ENCODE measurements at places on chromosomes 7 and 10.
A peak's percentile ranks its signal among the peaks of the same experiment; 100 is the strongest.

- DNase-seq, result no peak
These were observed 153.5 kb upstream of the LYZL1 start for GRCh38 chr10:29135337-29135736.

GRCh38 chr7:142793156-142793555 lies 22.4 kb downstream of the PRSS2 start:
- no peak for DNase-seq

- DNase-seq, result no peak
These were observed 78.2 kb downstream of the VPS50 start for GRCh38 chr7:93310346-93310745.

DNA sequence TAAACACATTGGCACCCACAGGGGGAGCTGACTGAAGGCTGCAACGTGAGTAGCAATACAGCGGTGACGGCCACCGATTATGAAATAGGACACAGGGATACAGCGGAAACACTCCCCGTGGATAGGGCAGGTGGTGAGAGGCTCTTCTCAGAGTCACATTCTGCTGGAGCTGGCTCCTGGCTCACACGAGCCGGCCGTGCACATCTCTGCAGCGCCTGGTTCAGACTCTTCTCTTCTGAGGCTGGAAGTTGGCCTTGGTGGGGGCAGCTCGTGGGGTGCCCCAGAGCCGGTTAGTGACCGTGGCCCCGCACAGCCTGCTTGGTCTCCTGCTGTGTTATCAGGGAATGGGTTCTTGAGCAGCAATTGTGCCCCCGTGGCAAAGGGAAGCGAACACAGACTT lies 61.3 kb upstream of the EN2 start:
- DNase-seq, result no peak

GRCh38 chr10:77179015-77179695 lies 458.5 kb downstream of the KCNMA1 start:
- DNase-seq, result peak; percentile 89

DNA sequence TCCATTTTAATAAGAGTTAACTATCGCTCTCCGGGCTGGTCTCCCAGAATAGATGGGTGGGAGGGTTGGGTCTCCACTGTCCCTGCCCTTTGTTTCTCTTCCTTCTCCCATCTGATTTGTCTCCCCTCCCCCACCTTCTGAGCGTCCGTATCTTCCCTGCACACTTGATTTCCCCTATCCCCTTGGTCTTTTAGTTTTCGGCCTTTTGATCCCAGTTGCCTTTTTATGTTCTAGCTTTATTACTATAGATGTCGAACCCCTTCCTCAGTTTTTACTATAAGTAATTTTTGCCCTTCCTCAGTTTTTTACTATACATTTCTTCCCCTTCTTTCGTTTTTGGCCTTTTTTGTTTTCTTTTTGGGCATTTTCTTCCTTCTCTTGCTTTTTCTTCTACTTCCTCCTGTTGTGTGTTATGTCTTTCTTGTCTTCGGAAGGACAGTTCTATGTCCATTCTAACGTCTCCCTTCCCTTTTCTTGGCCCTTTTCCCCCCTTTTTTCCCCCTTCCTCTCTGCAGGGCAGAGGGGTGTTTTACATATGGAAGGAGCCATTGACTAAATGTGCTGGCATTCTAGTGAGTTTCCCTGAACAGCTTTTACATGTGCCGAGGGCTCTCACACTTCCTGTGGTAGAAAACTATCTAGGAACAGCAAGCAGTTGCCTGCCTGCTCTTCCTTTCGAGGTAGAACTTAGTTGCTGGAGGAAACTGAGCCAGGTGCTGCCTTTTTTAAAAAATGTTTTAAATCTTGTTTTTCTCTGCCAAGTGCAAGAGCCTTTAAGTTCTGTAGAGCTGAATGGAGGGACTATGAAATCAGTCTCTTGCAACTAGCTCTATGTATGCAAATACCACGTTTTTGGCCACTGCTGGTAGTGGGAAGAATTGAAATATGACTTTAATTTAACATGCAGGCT lies 2.8 kb downstream of the TET1 start:
- no peak for DNase-seq

DNA sequence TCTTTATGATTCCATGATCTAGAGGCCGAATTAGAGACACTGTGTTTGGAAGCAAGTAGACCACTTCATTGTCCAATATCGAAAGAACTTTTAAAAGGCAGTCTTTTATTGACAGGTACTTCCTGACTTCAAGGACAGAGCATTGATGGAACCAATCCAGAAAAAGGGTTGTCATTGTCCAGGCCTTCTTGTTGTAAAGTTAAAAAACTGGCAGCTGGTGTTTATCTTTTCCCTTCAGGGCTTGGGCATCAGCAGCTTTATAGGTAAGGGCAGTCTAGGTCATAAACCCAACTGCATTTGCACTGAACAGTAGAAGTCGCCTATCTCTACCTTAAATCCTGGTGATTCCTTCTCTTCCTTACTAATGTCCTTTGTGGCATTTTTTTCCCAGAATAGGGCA lies 95.6 kb downstream of the ST7 start:
- DNase-seq, result no peak

DNA sequence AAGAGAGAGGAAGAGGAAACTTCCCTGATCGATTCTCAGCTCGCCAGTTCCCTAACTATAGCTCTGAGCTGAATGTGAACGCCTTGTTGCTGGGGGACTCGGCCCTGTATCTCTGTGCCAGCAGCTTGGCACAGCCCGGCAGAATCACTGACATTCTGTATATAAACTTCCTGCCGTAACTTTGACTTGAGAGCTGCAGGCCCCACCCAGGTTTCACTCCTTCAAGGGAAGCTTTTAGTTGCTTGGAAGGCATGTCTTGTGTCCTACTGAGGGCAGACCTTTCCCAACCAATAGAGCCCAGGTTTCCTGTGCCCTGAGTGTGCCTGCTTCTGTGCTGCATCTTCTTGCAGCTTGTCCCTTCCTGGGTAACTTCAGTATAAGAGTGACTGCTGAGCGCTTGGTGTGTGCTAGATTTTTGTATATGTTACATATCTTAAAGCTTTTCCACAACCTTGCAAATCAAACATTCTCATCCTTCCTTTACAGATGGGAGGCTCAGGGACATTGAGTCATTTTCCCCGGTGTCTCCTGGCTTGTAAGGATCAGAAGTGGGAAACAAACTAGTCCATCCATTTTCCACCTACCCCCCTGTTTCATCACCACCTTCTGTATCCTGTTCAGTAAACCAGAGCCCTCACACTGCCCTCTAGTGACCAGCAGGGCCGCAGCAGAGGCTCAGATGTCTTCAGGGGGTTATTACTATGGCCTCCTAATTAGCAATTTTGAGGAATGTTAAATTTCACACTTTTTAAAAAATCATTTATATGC lies 225.2 kb upstream of the PRSS58 start:
- no peak for DNase-seq

DNA sequence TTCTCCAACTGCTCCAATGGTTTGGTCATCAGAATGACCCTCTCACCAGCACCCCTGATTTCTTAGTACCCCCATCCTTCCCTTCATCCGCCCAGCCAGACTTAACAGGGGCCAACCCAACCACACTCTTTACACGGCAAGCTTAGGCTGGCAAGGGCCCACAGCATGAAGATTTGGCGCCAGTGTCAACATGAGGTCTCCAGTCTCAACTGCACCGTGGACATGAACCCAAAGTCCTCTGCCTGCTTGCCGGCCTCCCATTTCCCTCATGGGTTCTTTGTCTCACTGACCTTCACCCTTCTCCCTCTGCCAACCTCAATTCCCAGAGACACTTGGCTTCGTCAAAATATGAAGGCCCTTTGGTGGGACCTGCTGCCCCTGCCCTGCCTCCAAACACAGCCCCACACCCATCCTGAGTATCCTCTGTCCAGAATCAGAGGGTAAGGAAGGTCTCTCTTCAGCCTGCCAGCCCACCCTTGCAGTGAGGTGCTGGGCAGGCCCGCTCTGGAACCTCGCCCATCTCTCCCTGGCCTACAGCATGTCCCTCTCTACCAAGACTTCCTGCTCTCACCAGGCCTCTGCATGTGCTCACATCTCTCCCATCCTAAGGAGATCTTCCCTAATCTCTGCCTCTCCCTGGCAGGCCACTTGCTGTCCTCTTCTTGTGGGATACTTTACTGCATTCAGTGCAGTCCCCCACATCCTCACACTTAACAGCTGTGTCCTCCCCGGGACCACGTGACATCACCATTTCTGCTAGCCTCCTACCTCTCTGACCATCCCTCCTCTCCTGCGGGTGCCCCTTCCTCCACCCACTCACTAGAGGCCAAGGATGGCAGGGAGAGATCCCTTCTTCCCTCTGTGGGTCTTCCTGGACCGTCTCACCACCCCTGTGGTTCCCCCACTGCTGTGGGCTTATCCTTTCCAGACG lies 91.7 kb upstream of the ZMIZ1 start:
- DNase-seq, result no peak

- DNase-seq, result no peak
These were observed 235.1 kb upstream of the AUTS2 start for GRCh38 chr7:69363136-69363535.

DNA sequence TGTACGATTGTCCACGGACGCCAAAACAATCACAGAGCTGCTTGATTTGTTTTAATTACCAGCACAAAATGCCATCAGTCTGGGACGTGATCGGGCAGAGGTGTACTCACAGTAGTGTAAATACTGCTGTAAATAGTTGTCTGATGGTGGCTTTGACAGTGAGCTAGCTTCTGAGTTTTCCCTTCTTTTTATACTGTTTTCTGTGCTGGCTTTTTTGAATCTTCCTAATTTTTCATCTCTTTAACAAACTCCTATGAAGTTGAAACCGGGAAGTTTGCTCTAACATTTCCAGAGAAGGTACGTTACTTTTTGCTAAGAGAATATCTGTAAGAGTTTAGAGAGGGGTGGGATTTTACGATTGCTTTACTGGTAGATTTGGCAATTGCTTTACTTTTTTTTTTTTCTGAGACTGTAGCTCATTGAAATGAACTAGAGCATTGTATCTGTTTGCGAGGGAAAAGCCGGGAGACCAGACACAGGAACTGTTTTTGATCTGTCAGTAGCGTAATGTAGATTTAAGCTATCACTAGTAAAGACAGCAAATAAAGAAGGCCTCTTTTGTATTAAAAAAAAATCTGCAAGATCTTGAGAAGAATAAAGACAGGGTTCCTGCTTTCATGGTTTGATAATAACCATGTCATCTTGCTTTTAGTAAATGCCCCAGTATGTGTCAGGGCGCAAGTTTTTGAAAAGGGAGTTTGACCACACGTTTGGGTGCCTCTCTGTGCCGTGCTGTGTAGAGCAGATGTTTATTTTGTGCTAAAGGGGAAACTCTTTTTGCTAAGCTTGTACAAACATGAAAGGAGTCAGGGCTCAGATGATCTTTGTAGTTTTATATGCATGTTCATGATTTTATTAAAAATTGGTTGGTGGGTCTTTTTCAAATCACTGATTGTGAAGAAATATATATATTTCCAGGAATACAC lies 712 bp downstream of the FOXP2 start:
- no peak for DNase-seq

DNA sequence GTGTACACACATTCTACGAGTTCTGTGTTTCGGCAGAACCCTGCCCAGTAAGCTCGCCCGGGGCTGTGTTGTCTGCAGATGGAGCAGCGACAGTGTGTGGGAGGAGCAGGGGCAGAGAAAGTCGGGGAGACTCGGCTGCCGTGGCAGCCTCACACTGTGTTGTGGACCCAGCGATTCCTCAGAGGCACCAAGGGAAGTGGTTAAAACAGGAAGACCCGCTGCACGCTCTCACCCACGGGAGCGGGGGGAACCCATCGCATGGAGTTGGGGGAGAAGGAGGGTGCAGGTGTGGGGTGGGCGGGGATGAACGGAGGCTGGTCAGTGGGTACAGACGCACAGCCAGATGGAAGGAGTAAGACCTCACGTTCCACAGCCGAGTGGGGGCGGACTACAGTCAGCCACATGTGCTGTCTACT lies 250.2 kb downstream of the ELFN1 start:
- DNase-seq, result no peak

- DNase-seq, result no peak
These were observed 10.4 kb downstream of the ABLIM1 start for GRCh38 chr10:114647545-114648138.

DNA sequence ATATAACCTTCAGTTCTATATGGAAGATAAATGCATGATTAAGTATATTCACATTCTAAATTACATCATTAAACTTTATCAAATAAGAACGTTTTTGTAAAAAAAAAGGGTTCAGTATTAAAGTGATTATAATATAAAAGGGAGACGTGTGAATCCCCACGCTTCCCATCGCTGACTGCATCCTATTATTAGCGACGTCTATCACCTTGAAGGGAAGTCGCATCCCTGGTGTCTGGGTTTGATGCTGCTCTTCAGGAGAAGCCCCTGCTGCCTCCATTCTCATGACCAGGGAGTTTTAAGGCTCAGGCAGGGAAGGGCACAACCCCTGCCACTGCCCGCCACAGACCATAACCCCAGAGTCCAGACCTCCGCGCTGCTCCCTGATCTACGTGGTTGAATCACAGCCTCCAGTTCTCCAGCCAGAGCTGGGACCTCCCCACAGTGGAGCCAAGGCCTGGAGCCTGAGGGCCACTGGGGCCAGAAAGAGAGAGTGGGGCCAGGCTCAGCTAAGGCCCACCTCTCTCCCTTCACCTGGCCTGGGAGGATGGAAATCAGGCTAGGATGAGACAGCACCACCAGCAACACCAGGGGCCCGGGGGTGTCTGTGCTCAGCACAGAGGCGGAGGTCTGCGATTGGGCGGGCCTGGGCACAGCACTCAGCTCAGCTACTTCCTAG lies 130.6 kb downstream of the TCERG1L start:
- no peak for DNase-seq

DNA sequence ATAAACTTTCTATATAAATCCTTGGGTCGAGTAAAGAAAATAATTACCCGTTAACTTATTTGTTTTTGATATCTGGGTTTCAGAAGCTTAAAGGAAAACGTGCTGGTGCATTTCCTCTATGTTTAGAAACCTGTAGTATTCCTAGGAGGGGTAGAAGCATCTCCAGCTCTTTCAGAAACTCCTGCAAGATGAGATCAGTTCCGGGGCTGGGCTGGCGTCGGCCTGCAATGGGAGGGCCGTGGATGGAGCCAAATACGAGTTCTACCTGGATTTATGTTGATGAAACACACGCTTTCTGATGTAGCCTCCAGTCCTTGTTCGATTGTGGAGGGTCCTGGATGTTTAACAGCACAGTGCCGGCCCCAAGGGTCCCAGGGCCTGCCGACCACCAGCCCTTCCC lies 35.8 kb upstream of the DIP2C start:
- DNase-seq, result no peak

DNA sequence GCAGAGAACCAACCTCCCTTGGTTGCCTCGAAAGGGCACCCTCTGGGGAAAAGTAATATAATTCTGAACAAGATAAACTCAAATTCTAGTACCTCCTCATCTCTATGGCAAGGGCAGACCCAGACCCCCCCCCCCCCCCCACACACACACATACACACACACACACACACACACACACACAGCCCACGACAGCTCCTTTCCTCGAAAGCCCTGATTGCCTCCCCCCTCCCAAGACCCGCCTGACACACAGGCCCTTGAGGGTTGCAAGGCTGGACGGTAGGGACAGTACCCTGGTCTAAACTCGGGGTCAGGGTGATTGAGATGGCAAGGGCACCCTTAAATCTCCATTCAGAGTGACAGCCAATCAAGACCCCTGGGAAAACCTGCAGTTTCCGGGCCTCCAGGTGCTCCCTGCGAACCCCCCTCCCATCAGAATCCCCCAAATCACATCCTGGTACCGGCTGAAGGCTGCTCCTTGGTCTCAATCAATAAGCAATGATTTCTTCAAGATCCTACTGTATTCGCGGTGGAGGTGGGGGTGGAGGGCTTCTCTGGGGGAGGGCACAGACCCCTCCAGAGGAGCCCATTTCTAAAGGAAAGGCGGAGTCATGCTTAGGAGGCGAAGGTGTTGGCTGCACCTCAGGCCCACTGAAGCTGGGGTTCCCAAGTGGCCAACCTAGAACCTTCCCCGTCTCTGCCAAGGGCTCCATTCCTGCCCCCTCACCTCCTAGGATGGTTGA lies 100.7 kb downstream of the HIP1 start:
- no peak for DNase-seq

- peak; percentile 54 for DNase-seq
These were observed 3.0 kb upstream of the NANOS1 start for GRCh38 chr10:119026301-119027110.
